ENCODE measurements at places on chromosomes 11 and 22.

DNA sequence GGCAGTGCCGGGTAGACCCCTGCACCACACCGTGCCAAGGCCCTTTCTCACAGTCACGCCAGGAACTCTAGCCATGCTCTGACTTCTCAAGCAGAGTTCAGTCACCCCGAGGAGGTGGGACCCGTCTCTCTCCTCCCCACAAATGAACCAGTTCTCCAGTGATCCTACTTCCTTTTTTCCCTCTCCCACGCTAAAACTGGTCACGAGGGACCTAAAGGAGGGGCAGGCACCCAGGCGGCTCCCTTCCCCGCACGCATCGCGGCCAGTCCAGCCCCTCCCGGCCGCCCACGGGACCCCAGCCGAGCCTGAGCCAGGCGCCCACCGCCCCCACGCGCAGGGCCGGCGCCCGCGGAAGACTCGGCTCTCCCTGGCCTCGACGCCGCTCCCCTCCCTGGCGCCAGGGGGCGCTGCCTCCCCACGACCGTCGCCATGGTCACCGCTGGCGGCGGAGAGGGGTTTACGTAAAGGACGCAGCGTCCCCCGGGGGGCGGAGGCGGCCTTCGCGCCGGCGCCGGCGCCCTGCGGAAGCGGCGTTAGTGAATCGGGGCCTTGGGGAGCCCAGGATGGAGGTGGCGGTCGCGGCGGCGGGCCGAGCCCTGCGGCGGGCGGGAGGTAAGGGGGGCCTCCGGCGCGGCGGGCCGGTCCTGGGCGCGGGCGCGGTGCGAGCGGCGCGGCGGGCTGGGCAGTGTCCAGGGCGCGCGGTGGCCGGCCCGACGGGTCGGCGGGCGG is at the start of gene DAGLA:
TSS of gene DAGLA (plus strand) at position 499 of the 729 bp plus-strand sequence. CDS start 39,765 bp downstream, outside the sequence.
- peak; percentile 61 for DNase-seq

- DNase-seq, result no peak
These were observed 2.7 kb downstream of the CSRP3 start for GRCh38 chr11:19199048-19199447.

DNA sequence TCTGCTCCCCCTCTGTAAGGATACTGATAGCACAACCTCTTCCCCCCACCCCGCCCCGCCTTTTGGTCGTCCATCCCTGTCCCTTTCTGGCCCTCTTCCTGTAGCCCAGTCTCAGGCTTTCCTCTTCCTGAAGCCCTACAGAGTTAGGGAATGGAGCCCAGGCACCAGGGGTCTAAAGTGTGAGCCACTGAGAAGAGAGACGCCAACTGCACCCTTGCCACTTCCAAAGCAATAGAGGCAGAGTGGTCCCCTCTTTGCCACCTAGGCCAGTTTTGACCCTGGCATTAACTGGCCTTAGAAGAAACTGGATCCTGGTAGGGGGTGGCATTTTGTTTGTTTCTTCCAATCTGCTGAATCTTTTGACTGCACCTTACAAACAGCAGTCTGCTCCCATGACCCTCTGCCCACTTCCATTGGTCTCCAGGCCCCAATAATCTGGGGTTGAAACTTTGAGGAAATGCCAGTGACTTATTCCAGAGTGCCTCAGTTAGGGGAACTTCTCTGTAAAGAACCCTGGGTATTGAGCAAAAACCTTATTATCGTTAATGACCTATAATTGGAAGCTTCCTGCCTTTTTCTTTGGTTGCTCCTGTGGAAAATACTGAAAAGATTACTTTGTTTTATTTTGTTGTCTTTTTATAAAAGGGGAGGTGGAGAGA is 9.7 kb upstream of the GRK2 start:
- DNase-seq, result no peak

GRCh38 chr11:65078151-65078550 is 5.7 kb downstream of the CDCA5 start:
- DNase-seq, result peak; percentile 81

DNA sequence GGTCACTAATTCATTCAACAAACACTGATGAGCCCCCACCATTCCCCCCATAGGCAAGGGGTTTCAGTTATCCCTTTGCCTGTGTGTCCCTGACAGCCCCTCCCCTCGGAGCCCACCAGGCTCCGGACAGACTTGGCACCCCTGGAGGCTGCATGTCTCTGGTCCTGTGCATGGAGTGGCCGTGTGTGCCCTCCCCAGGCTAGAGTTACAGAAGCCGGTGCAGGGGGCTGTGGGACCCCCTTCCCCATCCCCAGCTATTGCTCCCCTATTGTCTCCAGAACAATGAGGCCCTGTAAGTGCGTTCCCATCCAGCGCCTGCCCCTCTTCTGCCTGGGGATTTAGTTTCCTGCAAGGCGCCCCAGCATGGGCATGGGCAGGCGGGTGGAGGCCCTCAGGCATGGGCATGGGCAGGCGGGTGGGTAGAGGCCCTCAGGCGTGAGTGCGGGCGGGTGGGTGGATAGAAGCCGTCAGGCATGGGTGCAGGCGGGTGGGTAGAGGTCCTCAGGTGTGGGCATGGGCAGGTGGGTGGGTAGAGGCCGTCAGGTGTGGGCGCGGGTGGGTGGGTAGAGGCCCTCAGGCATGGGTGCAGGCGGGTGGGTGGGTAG is 1.5 kb downstream of the MUC2 start:
- no peak for DNase-seq

GRCh38 chr11:46050003-46050461 is 71.2 kb downstream of the PHF21A start:
- DNase-seq, result no peak

DNA sequence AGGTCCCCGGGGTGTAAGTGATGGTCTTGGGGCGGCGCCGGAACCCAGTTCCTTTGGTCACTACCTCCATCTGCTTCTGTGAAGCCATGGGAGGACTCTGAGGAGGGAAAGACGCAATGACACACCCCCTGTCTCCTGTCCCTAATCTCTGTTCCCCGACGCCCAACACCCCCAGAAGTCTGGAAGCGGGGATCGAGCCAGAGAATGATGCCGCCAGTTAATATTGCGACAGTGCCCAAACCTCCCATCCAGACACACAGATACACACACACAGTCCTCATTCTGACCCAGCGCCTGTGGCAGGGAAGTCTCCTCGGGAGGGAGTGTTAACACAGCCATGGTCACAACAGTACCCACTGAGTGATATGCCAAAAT is 352 bp downstream of the C22orf23 start:
- peak; percentile 19 for DNase-seq

- no peak for DNase-seq
These were observed 7.4 kb downstream of the ETS1 start for GRCh38 chr11:128579798-128580504.

- peak; percentile 23 for DNase-seq
These were observed 1.7 kb downstream of the PGR start for GRCh38 chr11:101127699-101128570.

GRCh38 chr11:134800826-134801225 is 388.8 kb upstream of the B3GAT1 start:
- DNase-seq, result no peak

DNA sequence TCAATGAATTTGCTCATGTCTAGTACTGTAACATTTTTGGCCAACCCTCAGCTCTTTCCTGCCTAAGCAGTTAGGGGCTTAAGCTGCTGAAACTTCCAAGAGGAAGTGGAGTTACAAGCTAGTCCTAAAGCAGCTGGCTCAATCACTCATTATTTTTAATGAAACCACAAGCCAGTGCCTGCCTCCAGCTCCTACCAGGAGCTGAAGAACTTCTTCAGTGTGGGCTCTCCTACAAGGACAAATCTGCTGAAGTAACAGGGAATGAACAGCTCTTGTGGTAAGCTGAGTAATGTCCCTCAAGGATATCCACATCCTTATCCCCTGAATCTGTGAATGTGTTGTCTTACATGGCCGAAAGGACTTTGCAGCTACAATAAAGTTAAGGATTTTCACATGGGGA is 112.5 kb downstream of the BBOX1 start:
- DNase-seq, result no peak

DNA sequence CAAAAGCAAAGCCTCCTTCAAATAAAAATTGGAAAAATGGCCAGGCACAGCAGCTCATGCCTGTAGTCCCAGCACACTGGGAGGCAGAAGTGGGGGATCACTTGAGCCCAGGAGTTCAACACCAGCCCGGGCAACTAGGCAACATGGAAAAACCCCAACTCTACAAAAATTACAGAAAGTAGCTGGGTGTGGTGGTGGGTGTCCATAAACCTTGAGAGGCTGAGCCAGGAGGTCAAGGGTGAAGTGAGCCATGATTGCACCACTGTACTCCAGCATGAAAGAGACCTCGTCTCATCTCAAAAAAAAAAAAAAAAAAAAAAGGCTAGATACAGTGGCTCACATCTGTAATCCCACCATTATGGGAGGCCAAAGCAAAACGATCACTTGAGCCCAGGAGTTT is 22.3 kb downstream of the DDX6 start:
- no peak for DNase-seq

DNA sequence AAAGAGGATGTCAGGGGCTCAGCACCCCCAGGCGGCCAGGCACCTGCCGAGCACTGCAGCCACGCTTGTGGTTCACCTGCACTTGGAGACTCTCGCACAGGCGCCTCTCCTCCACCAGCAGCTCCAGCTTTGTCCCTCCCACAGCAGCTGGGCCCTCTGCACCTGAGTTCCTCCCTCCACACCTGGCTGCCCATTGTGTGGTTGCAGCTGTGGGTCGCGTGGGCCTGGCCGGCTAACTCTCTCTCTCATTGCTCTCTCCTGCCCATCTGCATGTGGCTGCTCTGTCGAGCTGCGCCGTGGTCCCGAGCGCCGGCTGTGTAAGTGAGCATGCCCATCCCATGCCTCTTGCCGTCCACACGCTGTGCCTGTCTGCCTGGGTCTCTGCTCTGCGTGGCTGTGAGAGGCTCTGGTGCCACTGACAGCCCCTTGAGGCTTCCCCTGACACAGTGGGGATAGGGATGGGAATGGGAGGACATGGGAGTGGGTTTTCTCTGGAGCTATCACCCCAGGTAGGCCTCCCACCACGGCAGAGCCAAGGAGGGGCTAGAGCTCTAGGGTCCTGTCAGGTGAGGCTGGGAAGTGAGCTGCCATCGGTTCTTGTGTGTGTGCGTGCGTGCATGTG is 8.5 kb upstream of the ACR start:
- DNase-seq, result peak; percentile 4

DNA sequence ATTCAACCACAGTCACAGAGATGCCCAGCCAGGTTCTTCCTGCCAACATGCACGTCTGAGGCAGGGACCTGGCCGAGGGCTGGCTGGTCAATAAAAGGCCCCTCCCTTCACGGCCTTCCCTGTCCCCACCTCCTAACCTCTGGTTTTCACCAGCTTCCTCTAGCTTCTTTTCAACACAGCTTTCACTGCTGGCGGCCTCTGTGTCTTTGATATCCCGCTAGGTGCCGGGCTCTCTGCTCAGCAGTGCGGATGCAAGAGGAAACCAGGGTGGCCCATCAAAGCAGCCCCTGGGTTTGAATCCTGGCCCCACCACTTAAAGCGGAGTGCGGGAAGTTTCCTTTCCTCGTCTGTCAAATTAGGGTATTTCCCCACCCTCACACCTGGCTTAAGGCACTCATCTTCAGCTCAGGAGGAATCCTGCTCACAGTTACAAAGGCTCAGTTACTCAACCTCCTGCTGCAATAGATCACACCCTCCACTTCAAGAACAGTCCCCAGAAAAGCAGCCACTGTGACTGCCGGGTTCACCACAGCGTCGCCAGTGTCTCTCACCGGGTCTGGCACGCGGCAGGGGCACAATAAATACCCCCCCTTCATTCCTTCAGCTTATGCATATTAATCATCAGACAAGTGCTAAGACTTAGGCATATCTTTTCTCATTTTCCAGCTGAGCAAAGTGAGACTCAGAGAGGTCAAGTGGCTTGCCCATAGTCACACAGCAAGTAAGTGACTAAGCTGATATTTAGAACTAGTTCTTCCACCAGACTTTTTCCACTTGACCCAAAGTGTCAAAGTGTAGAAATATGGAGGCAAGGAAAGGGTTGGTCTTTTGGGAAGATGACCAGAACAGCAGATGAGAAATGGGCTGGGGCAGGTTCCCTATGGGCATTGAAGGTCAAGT is 45.7 kb downstream of the TXN2 start:
- no peak for DNase-seq

- DNase-seq, result no peak
These were observed at the start of gene ALX4 for GRCh38 chr11:44309478-44310205. Gene ALX4 (minus strand): TSS chr11:44310139. CDS start chr11:44310062, 77 bp downstream.

- DNase-seq, result no peak
These were observed 164.0 kb downstream of the MN1 start for GRCh38 chr22:27637604-27638003.

DNA sequence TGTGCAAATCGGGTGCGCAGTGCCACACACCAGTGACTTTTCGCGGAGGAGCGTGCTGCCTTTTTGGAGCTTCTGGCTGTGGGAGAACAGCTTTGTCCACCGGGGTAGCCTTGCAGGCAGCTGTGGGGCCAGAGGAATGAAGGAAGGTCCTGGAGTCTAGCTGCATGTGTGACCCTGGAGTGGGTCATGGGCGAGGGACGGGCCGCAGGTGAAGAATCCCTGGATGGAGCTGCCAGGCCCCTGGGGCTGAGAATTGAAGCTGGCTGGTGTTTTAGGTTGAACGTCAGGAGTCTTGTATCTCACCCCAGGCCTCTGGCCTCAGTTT is 8.6 kb downstream of the CCND1 start:
- DNase-seq, result no peak

- no peak for DNase-seq
These were observed 35.3 kb downstream of the IL18 start for GRCh38 chr11:112128483-112129121.

DNA sequence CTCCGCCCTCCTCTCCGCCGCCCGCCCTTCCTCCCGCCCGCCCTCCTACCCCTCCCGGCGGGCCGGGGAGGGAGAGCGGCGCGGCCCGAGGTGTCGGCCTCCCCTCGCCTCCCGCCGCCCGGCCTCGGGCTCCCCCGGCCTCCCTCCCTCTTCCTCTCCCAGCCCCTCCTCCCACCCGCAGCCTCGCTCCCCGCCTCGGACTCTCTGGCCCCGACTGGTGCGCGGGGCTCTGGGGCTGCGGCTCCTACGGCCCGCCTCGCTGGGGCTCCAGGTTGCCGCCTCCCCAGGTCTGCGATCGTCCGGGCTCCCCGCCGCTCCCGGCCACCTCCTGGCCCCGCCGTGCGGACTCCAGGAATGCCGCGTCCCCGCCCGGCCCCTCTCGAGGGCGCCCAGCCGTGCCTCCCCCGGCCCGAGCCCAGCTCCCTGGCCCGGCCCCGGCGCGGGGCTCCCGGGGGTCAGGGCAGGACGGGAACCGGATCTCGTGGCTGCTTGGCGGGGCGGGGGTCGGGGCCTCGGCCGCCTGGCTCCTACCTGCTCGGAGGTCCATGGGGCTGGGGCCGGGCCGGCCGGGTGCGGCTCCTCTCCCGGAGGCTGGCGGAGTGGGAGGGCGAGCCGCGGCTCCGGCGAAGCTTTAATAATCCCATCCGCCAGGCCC is at the start of gene CLCF1:
TSS of gene CLCF1 (minus strand) at position 606 of the 655 bp plus-strand sequence. CDS start at position 547, 59 bp downstream.
- DNase-seq, result peak; percentile 68
